ENCODE measurements at places on chromosomes 3 and 15.
A peak's percentile ranks its signal among the peaks of the same experiment; 100 is the strongest.

DNA sequence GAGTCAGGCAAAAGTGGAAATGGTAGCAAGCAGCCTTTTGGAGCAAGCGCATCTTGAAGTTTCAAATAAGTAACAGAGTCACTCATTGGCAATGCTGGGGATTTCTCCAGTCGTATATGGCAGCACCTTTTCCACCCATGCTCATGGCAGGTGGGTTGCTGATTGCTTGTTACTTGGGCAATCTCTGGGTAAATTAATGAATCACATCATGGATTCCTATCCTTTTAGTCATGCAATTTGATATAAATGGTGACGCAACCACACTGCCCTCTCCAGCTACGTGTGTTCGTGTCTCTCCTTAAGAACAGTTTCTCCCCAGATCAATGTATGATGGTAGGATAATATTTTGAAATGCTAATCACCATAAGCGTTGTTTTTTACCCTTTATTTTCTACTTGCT, 339.9 kb upstream of the KCNH8 start:
- DNase-seq = no peak

GRCh38 chr15:41985236-41986160, 13.1 kb upstream of the EHD4 start:
- DNase-seq = no peak

- no peak for DNase-seq
Measured at GRCh38 chr3:9168241-9168741, 81.2 kb downstream of the SRGAP3 start.

- peak; percentile 12 for DNase-seq
Measured at GRCh38 chr3:140347151-140347550, 330.7 kb upstream of the TRIM42 start.

DNA sequence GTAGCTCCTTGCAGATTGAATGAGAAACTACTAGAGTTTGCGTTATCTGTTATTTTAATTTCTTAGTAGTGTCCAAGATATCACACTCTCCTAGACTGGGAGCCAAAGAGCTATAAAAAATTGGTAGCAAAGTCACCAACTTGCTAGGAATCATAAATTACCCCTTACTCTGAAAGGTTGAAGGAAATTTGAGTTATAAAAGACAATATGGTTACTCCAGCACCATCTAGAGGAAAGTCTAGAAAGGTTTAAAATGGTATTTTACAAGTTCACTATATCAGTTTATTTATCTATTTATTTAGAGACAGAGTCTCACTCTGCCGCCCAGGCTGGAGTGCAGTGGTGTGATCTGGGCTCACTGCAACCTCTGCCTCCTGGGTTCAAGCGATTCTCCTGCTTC, 121.6 kb downstream of the RBPMS2 start:
- peak; percentile 21 for DNase-seq

All from NCI-H1105 (cell line).